ENCODE measurements at places on chromosomes 11 and 22.

- H3K27ac ChIP-seq: no peak overlapping the region
- no peak overlapping the region for H3K4me3 ChIP-seq
- H3K36me3 ChIP-seq: no peaks in the 10 kb centered on the region
- H3K4me1 ChIP-seq: no peaks in the 10 kb centered on the region
Measured at GRCh38 chr11:130674686-130675308, 226.4 kb downstream of the ADAMTS15 start.

DNA sequence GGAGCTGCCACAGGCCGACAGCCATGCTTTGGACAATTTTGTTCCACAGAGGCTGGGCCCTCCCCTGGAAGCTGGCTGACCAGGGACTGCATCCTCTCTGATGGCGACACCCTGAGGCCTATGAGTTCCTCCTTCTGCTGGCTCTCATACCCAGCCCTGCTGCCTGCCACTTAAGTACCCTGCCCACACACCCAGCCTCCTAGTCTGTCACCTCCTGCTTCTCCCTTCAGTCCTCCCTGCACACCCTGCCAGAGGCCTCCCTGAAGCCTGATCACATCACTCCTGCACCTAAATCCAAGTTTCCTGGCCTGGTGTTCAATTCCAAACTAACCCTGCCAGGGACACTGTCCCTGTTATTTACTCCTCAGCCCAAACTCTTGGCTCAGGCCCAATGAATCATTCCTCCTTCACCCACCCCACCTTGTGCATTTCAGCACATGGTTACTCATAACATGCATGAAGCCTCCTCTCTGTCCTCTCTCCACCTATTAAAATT lies 136.7 kb upstream of the NECTIN1 start:
- peaks cover 2% of the 10 kb centered on the region for H3K27me3 ChIP-seq
- no peak for DNase-seq
- H3K36me3 ChIP-seq: no peaks in the 10 kb centered on the region
- no peaks in the 10 kb centered on the region for H3K4me1 ChIP-seq
- H3K27ac ChIP-seq: no peak overlapping the region

DNA sequence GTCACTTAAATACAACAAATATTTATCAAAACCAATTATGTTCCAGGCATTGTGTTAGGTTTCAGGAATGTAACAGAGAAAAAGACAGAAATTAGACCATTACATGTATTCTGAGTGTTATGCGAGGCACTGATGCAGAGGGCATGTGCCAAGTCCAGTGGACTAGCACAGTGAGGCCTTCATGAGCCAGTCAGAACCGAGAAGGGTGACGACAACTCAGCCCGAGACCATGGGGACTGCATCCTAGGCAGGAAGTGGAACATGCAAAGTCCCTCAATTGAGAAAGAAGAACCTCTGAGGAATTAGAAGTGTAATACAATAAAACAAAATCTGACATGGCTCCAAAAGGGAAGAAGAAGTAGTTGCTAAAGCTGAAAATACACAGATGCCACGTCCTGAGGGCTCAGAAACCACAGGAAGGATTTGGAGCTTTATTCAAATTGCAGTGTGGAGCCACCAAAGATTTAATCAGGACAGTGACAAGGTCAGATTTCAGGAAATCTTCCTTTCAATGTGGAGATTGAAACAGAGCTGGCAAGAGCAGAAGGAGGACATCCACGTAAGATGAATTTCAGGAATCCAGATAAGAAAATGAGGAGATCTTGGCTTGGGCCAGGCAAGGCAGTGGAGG lies 529.6 kb downstream of the NTM start:
- no peaks in the 10 kb centered on the region for H3K36me3 ChIP-seq
- no peak overlapping the region for H3K4me3 ChIP-seq

GRCh38 chr22:30457981-30458380 lies 13.8 kb downstream of the SEC14L3 start:
- H3K4me3 ChIP-seq: no peak overlapping the region
- no peak for DNase-seq
- H3K27ac ChIP-seq: no peak overlapping the region
- no peaks in the 10 kb centered on the region for H3K36me3 ChIP-seq
- H3K4me1 ChIP-seq: peaks cover 8% of the 10 kb centered on the region
- no peaks in the 10 kb centered on the region for H3K27me3 ChIP-seq

All from activated CD4-positive, alpha-beta T cell treated with anti-CD3 and anti-CD28 coated beads, Interleukin-2, amount 10 ng/mL, durations not matched to agents 24 days and 14 days (primary cell).